Spleen (tissue), 13 donors: ENCODE measurements at places on chromosomes 3 and 15.

DNA sequence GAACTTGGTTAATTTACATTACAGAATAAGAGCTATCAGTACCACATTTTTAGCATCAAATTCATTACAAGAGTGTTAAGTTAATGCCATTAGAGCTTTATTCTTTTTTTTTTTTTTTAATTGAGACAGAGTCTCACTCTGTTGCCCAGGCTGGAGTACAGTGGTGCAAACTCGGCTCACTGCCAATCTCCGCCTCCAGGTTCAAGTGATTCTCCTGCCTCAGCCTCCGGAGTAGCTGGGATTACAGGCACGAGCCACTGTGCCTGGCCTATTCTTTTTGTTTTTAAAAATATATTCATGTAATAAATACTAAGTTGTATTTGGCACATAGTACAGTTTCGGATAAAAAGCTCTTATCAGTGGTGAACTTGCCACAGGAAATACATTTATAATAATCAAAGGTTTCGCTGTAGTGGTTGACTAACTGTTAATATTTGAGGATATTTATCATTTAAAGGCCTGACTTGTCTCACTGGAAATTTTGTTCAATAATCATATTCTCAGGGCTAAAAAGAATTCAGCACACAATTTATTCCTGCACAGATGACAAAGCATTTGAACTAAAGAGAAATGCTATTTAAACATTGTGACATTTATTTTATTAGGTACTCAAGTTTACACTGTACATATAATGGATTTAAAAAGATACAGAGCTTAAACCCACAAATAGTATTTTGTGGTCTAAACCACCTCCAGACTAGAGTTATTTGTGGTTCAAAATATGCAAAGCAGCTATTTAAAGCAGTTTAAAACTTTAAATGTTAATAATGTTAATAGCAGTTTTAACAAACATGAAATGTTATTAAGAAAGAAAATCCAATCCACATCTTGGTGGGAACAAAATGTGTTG lies 6.1 kb upstream of the LEKR1 start:
- DNase-seq, result no peak

- DNase-seq, result no peak
Observed at GRCh38 chr15:74464216-74464615, 3.3 kb upstream of the UBL7 start.

DNA sequence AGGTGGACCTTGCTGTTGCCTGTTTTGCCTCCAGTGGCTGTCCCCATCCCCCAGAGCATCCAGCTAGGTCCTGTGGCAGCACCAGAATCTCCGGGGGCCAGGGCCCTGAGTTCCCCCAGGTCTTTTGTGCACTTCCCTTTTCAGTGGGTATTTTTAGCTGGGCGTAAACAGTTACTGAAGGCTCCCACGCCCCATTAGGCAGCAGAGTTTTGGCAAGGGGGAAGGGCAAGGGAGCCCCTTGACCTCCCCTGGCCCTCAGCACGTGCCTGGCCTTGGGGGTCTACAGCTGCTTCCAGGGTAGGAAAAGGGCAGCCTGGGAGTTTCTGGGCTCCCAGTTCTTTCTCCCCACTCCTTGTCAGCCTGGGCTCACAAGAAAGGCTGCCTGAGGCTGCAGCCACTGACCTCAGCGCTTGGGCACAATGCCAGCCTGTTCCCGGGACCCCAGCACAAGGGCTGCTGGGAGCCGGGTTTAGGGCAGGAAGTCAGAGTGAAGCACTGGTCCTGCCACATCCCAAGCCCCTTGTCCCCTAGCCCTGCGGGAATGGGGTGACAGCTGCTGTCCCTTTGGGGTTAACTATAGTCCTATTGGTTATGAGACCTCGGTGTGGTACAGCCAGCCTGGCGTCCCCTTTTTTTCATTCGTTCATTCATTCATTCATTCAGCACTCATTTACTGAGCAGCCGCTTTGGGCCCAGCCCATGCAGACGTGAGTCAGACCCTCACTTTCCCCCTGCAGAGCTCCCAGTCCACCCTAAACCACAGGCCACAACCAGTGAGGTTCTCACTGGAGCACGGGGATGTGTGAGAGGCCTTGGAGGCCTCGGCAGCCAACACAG lies 8.4 kb downstream of the CSK start:
- DNase-seq, result peak; percentile 90

DNA sequence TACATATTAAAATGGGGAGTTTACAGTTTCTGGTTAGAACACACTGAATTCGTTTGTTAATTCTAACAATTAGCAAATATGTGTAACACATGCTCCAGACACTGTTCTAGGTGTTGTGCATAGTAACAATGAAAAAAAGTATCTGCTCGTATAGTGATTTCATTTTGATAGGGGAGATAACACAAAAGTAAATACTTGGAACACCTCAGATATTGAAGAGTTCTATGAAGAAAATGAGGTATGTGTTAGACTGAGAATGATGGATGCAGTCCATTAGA lies 6.8 kb upstream of the TMF1 start:
- DNase-seq, result no peak

DNA sequence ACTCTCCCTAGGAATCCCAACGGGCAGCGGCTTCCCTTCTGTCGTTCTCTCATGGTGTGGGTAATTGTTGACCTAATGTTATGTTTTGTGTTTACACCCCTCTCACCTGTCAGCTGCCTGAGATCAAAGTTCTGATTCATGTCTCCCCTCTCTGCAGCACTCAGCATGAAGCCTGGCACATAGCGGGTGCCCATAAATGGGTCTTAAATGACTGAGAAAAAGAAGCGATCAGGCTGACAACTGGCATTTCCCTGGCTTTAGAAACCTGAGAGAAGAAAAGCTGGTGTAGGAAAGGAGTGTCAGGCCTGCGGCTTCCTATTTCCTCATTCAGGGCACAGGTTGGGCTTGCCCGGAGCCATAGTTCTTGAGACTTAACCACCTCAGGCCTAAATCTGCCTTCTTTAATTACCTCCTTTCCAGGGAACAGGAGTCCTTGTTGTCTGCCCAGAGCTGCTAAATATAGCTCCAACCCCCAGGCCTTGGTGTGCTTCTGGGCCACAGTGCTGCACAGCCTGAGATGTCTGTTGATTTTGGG lies 31.8 kb downstream of the LPP start:
- DNase-seq, result peak; percentile 78

DNA sequence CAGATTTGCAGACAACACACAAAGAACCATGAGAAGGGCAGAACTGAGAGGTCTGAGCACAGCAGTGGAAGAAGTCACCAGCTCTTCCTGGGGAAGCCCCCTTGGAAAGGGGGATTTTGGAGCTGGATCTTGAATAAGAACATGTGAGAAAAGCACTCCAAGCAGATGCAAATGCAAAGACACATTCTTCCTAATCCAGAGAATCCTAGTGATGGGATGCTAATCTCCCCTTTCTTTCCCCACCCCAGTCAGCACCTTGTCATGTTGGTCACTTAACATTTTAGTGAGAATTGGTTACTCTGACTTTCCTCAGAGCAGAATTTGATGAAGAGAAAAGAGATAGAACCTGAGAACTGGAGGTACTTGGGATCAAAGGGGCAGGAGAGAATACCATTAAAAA lies 148.5 kb downstream of the SSR3 start:
- no peak for DNase-seq

GRCh38 chr15:25795712-25796111 lies 67.4 kb downstream of the ATP10A start:
- no peak for DNase-seq

DNA sequence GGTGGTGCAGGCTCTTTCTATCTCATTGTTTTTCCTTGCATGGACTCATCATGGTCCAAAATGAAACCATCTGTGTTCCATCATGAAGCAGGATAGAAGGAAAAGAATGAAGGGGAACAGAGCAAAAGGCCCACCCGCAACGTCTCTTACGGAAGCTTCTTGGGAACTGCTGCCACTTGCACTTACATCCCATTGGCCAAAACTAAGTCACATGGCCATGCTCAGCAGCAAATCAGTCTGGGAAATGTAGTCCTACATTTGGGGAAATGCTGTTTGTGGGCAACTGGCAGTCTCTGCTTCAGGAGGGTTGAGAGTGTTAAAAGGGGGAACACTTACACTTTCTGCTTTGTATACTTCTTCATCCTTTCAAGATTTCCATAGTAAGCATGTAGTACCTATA lies 191.6 kb downstream of the SV2B start:
- DNase-seq, result no peak

DNA sequence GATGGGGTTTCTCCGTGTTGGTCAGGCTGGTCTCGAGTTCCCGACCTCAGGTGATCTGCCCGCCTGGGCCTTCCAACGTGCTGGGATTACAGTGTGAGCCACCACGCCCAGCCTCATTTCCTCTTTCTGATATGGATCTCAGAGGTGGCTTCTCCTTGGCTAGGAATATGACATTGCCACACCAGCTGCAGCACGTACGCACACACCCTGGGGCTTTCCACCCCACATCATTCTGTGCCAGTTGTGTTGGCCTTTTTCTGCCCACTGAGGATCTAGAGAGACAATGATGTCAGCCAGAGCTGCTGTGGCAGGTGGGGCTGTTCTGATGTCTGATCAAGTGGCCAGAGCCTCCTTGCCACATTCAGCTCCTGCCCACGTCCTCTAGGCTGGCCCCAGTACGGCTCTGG lies 29.0 kb downstream of the TMEM45A start:
- no peak for DNase-seq

- DNase-seq, result peak; percentile 92
Observed at GRCh38 chr3:71444028-71444860, 139.3 kb downstream of the FOXP1 start.

- DNase-seq, result no peak
Observed at GRCh38 chr3:56453011-56453410, 15.3 kb downstream of the ERC2 start.

DNA sequence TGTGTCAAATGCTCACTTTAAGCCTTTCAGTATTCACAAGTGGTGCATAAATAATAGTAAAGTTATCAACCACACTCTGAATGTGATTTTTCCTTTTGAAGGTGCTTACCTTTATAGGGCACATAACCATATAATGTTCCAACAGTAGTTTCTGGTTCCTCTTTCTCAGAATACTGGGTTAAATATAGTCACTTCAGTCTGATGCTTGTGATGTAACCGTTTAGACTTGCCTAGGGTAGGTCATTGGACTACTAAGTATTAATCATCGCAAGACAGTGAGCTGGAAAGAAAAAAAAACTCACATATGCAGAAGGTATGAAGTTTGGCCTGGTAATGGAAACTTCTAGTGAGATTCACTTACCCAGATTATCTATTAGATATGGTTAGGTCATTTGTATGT lies 1.9 kb downstream of the KBTBD8 start:
- no peak for DNase-seq

DNA sequence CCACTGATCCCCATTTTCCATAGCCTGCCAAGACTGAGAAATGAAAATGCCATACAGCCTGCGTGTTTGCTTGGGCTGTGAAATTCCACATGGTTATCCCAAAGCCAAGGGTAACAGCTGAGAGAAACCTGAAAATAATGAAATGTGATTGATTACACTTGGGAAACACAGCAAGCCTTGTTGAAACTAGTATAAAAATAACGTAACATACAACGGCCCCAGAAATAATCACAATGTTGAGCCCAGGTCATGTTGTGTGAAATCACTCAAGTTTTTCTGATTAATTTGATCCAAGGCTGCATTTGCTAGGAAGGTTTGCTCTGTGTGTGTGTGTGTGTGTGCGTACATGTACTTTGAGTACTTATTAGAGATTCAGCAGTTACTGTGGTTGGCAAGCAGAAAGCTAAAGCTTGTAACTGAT lies 269.0 kb downstream of the OXSM start:
- DNase-seq, result no peak

- no peak for DNase-seq
Observed at GRCh38 chr3:24259901-24260512, 234.6 kb downstream of the THRB start.

DNA sequence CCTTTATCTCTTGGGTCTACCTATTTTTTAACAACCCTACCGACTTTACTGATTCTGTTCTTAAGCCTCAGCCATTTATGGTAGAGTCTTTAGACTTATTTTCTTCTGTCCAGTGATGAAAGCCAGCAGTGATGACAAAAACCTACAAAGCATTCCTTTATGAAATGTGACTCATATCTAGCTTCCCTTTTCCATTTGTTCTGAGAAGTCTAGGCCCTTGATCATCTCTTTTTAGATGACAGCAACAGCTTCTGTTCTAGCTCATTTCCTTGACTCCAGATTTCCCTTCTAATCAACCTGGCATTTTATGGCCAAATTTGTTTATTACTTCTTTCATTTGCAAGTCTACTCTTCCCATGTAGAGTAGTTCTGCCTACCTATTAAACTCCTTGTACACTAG lies 36.1 kb downstream of the CFAP44 start:
- no peak for DNase-seq

- peak; percentile 71 for DNase-seq
Observed at GRCh38 chr15:29107291-29107890, 162.2 kb downstream of the NSMCE3 start.

GRCh38 chr15:48066456-48066855 lies 54.3 kb upstream of the SLC24A5 start:
- DNase-seq, result no peak
